ENCODE measurements at places on chromosomes 3 and 15.
A peak's percentile ranks its signal among the peaks of the same experiment; 100 is the strongest.

GRCh38 chr3:173945170-173945569 is 547.6 kb downstream of the NLGN1 start:
- DNase-seq: no peak

DNA sequence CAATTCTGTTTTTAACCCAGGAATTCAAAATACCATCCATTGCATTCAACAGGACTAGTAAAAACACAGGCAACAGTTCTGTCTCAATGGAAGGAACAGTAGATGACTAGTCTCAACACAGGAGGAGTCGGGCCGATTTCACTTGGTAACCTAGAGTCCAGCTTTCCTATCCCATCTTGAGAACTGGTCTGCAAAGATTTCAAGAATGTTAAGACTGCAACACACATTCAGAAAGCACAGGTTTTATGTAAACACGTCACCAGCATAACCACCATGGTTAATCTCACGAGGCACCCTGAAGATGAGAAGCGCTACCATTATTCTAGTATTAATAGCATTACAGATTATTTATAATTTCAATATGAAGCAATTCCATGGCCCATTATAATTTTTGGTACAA is 22.0 kb downstream of the UQCC5 start:
- no peak for DNase-seq

- no peak for DNase-seq
Observed at GRCh38 chr15:59779110-59779509, 90.0 kb upstream of the BNIP2 start.

DNA sequence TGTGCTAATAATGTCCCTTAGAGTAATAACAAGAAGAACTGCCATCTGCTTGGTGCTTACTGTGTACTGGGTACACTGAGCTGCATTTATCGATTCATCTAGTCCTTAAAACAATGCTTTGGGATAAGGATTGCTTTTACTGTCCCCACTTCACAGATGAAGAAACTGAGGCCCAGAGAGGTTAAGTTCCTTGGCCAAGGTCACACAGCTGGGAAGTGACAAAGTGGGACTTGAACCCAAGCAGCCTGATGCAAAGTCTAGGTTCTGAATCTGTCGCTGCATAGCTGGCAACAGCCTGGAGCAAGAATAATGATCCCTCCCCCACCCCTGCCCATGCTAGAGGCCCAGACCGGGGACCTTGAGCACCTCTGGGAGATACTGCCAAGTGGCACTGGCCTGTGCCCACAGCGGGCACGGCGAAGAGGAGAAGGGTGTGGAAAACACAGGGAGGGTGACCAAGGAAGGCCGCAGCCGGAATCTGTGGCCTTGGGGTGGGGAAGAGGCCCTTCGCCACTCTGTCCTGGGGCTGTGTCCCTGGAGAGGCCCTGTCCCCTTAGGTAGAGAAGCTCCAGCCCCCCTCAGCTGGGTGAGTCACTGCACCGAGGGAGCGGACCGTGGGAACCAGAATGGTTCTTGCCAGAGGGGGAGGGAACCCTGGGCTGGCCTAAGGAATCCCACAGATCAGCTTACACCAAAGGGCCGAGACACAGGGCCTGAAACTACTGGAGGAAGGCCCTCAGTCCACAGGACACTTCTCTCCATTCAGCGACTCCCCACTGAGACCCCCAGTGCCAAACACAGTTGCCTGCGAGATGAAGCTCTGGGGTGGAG is 3.5 kb downstream of the PLXND1 start:
- no peak for DNase-seq

- no peak for DNase-seq
Observed at GRCh38 chr15:91515188-91515754, 338.2 kb upstream of the SLCO3A1 start.

GRCh38 chr15:47742334-47742733 is 25.0 kb downstream of the SEMA6D start:
- DNase-seq: no peak

GRCh38 chr3:103218793-103219192 is 784.0 kb downstream of the ZPLD1 start:
- DNase-seq: no peak

GRCh38 chr3:42213417-42213816 is 52.6 kb downstream of the CCK start:
- DNase-seq: no peak

GRCh38 chr15:52100807-52101442 is 11.7 kb downstream of the BCL2L10 start:
- DNase-seq: no peak

DNA sequence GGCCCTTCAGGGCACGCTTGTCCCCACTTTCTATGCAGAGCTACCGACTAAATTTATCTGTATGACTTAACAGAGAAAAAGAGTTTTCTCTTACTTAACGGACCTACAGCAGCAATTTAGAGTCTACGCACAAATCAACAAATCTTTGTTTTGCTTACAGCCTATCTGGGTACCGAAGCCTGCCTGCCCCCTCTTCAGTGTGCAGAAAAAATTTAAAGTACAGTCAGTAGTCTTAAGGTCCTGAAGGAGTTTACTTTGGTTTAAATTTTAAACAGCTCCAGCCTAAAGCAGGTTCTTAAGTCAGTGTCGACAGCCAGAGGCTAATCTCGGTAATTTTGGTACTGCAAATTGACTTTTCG is 570 bp downstream of the SACM1L start:
- no peak for DNase-seq

DNA sequence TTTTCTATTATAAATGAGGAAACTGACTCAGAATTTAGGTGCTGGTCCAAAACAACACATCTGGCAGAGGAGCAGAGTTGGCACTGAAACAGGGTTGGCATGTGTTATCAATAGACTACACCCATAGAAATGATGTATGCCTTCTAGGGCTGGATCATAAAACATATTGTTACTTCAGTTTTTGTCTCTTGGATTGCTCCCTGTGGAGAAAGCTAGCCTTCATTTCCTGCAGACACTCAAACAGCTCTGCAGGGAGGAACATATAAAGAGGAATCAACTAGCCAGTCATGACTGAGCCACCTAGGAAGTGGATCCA is 507 bp upstream of the MRPL3 start:
- peak; percentile 58 for DNase-seq

DNA sequence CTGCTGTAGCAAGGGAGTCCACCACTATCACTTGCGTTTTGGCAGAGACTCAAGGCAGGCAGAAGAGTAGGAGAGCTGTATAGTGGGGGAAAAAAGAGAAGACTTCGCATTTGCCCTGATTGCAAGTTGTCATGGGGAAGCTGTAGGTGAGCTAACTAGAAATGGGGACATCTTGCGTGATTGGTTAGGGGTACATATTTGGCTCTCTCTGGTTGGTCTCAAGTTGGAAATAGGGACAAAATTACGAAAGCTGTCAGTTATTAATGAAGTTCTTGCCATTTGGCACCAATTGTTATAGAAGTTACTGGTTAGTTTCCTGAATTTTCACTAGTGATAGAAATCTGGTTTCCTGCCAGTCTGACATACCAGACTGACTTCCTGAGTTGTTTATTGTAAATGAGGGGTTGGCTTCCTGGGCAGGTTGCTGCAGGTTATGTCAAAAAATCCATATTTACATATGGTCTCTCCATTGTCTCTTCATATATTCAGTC is 8.2 kb upstream of the SENP7 start:
- DNase-seq: no peak

GRCh38 chr15:40303576-40303975 is 4.2 kb downstream of the PLCB2 start:
- no peak for DNase-seq

DNA sequence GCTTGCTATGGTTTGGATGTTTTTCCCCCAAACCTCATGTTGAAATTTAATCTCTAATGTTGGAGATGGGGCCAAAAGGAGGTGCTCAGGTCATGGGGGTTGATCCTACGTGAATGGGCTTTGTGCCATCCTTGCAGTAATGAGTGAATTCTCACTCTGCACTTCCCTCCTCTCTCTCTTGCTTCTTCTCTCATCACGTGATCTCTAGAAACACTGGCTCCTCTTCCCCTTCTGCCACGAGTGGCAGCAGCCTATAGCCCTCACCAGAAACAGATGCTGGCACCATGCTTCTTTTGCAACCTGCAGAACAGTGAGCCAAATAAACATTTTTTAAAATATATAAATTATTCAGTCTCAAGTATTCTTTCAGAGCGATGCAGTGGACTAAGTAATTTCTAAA is 13.3 kb upstream of the PLSCR1 start:
- no peak for DNase-seq

GRCh38 chr3:32399030-32399620 is 7.5 kb downstream of the CMTM7 start:
- peak; percentile 17 for DNase-seq

DNA sequence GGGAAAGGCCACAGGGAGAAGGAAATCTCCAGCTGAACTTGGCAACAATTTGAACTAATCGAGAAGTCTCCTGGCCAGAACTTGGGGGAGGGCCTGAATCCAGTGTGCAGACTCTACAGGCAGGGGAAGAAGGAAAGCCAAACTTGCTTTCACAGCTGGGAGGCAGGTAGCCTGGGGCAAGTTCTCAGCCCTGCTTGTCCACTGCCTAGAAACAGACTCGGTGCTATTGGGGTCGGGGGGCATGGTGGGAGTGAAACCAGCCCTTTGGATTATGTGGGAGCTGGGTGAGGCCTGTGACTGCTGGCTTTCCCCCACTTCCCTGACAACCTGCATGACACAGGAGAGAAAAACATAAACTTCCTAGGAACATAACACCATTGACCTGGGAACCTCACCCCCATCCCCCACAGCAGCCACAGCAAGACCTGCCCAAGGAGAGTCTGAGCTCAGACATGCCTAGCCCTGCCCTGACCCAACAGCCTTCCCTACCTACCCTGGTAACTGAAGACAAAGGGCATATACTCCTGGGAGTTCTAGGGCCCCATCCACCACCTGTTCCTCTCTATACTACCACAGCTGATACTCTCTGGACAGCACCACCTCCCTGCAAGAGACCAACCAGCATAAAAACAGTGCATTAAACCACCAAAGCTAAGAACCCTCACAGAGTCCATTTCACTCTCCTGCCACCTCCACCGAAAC is 103.7 kb upstream of the MNS1 start:
- DNase-seq: no peak

DNA sequence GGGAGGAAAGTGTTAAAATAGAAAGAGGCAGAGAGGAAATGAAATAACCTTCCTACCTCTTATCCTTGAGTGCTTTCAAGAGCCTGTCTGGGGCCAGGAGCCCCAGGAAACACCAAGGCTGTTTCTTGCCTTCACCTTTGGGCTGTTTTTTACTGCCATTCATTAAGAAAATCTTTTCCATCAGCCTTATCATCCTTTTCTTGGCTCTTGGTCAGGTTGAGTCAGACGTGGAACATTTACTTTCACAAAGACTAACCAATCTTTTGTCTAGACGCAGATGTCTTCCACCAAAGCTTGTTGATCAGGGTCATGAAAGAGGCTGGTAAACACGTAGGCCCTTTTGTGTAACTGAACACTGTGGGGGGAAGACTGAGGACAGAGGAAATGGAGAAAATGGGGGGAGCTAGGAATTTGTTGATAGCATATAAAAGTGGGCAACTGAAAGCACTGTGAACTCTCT is 151.0 kb upstream of the THBS1 start:
- no peak for DNase-seq

GRCh38 chr3:162492446-162493081 is 996.0 kb downstream of the OTOL1 start:
- DNase-seq: no peak

GRCh38 chr15:85497172-85497569 is 116.8 kb downstream of the AKAP13 start:
- no peak for DNase-seq

DNA sequence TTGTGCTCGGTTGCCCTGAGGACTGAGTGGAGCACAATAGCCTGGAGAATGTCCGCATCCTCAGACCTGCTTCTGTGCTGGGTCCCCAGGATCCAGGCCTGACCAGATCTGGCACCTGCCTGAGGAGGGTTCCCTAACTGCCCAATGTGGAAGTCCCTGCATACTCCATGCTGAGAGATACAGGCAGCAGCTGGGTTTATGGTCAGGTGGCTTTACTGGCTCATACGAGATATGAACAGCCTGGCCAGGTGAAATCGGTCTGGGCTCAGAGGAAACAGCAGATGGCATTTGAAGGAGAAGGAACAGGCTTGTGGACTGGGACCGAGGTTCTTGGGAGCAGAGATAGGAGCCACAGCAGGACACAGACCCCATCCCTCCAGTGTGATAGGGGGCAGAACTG is 18.2 kb upstream of the KIF23 start:
- DNase-seq: no peak

DNA sequence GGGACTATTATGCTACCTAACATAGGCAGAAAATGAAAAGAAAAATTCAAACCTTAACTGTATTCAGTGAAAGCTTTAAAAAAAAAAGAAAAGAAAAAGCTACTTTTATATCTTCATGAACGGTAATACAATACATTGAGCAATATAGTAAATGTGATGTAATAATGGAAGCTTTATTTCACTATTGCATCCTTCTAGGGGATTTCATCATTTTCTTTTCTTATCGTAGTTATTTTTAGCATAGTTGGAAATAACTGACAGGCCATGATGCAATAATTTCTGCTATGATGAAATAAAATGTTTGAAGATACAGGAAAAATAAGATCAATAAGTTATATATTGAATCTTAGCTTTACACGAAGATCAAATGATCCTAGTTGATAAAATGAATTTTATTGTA is 40.3 kb upstream of the ZCWPW2 start:
- no peak for DNase-seq

DNA sequence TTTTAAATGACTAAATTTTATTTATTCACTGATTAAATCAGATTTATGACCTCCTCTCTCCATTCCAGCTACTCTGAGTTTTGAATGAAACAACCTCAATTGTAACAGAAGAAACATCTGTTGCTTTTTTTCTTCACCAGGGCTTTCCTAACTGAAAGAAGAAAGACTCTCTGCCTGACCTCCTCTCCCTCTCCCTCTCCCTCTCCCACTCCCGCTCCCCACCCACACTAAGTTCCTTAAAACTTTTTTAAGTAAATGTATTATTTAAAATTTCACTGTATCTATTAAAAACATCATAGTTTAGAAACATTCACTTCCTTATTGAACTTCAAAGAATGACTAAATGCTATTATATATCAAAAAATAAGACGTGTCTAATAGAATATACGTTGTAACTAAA is 122.0 kb downstream of the TFDP2 start:
- DNase-seq: no peak

DNA sequence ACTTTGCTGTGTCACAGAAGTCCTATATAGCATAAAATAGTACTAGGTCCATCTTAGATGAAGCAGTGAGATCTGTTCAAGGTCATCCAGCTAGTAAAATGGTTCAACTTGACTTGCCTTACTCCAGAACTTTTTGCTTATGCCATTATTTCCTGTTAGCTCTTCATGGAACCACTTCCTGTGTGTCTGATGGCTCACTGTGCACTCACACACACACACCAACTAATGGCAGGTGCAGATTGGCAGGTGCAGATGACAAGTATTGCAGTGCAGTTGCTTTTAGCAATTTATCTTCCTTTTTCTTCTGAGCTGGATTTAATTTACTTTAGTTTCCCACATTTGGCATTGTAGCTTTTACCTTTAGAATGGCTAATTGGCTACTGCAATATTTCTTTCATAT is 29.8 kb downstream of the GOLGA8S start:
- DNase-seq: no peak

All from NCI-H2081 treated with DMSO at 0.1 percent for 48 hours (cell line).